ENCODE measurements at places on chromosomes 6 and 20.

- DNase-seq, result no peak
These were observed 245.8 kb downstream of the TTLL2 start for GRCh38 chr6:167570460-167571400.

GRCh38 chr6:684831-685636, 7.9 kb downstream of the EXOC2 start:
- DNase-seq, result no peak

GRCh38 chr20:21147593-21147992, 21.7 kb downstream of the KIZ start:
- no peak for DNase-seq

- DNase-seq, result peak; percentile 74
These were observed 496 bp upstream of the BEND3 start for GRCh38 chr6:107115695-107116327.

DNA sequence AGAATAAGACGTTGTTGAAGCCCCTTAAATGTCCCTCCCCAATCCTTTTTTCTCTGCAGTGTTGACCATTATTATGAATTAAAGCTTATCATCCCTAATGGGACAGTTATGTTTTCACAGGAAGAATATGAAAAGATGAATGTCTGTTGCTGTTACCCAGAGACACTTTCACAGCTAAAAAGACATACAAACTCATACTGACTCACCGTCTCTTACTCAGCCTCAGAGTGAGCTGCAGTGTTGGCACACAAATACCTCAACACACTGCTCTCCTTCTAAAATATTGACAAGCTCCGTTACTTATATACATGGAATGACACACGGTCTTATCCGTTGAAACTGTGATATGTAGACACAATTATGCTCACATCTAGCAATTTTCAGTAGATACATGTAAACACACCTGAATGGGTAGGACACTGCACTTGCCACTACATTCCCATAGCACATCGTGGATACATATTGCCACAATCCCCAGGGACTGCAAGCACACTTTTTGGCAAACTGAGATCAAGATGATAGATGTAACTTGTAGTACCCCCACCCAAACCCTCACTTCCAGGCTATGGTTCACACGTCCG, 9.6 kb upstream of the SAPCD1 start:
- no peak for DNase-seq

- DNase-seq, result no peak
These were observed 123.0 kb downstream of the DTNBP1 start for GRCh38 chr6:15539722-15540270.

GRCh38 chr6:15200087-15200486, 45.8 kb upstream of the JARID2 start:
- peak; percentile 19 for DNase-seq

DNA sequence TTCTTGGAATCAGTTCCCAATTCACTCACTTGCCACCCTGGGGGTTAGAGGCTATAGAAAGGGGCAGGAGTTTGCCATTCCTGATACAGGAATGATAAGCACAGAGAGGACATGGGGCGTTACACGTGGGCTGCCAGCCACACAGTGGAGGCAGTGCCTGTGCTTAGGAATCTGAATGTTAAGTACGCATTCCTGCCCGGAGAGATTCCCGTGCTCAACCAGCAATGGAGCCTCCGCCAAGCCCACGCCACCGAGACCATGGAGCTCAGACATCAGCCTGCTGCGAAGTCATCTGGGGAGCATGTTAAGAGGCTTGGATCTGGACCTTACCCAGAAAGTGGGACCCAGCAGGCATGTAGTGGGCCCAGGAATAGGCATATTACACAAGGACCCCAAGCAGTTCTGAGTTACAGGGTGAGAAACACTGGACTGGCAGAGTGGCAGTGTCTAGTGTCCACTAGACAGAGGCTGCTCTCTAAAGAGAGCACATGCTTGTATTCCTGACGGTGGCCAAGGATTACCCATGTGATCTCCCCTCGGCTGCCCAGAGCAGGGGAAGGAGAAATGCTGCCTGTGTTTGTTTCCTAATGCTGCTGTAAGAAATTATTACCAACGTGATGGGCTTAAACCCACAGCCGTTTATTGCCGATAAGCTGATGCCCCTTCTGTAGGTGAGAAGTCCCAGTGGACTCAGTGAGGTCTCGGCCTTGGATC, 138.2 kb downstream of the BMP7 start:
- DNase-seq, result no peak

- no peak for DNase-seq
These were observed 53.4 kb upstream of the TPD52L1 start for GRCh38 chr6:125100074-125100652.

DNA sequence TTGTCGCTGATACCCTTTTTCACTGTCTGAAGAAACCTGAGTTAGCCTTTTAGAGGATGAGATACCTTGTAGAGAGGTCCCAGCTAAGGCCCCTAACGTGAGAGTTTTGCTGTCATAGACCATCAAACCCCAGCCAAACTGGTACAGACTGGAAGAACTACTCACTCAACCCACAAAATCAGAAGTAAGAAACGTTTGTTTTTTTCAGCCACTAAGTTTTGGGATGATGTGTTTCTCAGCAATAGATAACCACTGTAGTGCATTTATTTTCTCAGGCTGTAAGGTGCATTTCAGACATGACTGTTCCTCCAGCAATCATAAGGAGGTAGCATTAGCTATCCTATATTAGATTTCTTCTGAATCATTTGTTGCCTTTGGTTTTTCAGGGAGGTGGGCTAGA, 407.3 kb upstream of the FLRT3 start:
- DNase-seq, result no peak

DNA sequence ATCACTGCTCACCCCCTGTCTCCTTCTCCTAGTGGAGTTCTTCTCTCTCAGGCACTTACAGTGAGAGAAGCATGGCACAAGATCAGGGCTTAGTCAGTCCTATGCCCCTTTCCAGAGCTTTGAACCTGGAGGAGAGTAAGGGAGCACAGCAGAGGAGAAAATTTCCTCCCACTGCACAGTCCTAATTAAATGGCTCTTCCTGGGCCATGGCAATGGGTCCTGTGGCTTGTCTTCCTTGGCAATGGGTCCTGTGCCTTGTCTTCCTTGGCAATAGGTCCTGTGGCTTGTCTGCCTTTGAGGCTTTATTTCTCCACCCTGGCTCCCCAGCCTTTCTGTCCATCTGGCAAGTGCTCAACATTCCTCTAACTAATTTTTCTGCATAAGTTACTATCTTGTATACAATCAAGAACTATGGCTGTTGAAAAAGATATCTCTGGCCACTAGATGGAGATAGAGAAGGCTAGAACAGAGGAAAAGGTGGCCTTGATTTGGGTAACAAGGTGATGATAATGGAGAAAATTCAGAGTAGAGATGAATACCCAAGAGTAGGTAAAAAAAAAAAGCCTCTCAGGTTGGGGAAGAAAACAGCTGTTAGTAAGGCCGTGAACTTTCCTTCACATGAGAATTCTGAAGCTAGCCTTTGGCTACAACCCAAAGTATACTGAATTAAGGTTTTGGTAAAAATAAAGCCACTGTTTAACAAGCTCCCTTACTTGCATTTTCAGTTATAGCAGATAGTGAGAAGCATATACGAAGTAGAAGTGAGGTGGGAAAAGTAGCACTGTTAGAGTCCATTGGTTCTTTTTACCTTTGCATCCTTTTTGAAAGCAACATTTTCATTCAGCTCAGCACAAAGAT, 504.9 kb downstream of the DOK5 start:
- no peak for DNase-seq

DNA sequence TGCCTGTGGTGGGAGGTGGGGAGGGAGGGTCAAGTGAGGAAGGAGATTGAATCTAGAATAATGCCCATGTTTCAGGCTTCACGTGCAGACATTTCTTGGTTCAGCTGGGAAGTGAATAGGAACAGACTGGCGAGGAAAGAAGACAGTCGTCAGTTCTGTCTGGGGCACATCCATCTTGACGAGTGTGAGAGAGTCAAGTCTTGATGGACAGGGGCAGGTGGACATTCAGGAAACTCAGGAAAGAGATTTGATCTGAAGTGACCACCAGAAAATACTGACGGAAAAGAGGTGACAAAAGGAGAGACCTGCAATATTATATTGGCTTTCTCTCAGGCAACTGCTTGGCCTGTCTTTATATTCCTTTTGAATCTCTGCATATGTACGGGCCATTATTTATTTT, 68.6 kb downstream of the ESR1 start:
- DNase-seq, result no peak

- DNase-seq, result no peak
These were observed 56.7 kb downstream of the APCDD1L start for GRCh38 chr20:58458342-58459057.

GRCh38 chr6:169064194-169064593, 189.5 kb downstream of the THBS2 start:
- DNase-seq, result no peak

DNA sequence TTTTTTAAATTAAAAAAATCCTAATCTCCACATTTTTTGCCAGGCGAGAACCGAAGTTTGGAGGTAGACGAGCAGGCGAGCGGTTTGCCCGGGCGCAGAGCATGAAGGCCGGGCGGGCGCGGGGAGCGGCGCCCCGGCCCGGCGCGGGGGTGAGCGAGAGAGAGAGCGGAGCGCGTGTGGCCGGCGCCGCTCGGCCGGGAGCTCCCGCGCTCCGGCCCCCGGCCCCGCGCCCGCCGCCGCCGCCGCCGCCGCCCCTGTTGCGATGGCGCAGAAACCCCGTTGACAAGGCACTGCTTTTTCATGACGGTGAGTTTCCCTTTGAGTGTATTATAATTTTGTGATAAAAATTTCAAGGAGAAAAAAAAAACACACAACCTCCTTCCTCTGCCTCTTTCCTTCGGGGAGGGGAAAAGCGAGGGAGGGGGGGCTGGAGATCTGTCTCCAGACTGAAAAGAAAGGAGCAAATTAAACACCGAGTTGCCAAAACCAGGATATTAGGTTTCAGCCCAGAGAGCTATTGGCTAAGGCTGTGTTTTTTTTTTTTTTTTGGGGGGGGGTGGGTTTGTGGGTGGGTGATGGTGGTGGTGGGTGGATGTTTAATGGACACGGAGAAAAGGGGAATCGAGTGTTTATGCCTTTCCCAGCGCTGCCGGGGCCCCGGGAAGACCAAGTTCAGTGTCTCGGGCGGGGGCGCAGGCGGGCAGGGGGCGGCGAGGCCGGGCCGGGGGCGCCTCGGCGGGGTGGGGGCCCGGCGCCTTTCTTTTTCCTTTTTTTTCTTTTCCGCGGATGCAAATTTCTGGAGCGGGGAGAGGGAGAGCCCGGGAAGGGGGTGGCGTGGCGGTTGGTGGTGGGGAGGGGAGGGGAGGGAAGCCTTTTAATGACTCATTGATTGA, at the start of gene BICRAL:
BICRAL (plus strand) TSS at position 257 of the 893 bp plus-strand sequence. CDS start 39,971 bp downstream, outside the sequence.
- peak; percentile 63 for DNase-seq

DNA sequence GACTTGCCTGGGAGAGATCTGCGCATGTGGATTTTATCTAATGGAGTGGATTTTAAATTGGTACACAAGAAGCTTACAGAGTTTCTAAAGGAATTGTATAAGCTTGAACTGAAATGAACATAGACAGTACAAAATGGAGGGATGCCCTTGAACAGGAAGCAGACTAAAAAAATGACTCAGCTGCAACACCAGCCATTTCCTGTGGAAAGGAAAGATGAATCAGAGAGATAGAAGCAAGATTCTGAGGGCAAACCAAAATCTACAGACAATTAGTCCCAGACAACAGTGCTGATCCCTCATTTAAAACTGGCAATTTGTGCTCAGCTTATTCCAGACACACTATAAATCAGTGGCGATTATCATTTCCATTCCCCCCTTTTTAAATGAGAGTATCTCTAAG, 114.6 kb upstream of the TCF21 start:
- no peak for DNase-seq

DNA sequence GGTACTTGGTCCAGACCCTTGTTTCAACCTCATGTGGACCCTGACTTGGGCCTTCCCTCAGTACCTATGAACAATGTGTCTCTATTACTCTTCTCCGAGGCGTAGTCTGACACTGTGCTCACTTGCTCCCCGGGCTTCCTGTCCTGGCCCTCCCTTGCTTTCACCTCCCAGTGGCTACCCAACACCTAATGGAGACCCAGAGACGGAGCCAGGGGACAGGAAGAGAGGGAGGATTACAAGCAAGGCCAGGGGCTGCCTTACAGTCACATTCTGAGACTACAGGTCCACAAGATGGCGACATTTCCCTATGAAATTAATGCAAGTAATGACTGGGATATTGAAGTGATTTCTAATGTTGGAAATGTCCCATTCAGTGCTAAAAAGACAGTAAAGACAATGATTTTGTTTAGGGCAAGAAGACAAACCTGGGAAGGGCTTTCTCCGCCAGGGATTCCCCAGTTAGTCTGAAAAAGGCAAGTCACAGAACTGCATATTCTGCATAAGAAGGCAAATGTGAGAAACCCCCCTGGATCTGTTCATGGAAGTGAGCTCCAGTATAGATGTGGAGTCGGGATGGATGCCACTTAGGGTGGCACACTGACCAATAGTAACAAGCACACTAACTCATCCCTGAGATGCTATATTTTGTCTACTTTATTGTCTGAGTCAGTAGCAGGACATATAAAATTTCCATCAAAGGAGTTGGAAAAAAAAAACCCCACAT, 44.0 kb upstream of the ZBTB24 start:
- DNase-seq, result peak; percentile 39

GRCh38 chr6:105595829-105596228, 192.9 kb upstream of the PREP start:
- DNase-seq, result no peak

DNA sequence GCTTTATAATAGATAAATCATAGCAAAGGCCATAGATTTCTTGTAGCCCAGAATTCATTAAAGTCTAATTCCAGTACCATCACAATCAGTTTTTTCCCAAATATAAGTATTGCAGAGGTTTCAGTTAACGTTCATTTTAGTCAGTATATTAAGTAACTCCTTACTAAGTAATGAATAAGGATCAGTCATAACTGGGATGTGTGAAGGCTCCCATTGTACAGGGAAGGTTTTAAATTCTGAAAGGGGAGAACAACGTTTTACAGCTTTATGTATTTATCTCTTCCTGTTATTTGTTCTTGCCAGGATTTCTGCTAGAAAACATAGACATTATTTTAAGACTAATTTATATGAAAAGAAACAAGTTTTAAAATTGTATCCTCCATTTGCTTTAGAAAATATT, 215.5 kb upstream of the LAMP5 start:
- no peak for DNase-seq

GRCh38 chr6:95686272-95686671, 108.9 kb downstream of the MANEA start:
- DNase-seq, result no peak

- no peak for DNase-seq
These were observed 520.8 kb downstream of the EPM2A start for GRCh38 chr6:145214570-145214969.

DNA sequence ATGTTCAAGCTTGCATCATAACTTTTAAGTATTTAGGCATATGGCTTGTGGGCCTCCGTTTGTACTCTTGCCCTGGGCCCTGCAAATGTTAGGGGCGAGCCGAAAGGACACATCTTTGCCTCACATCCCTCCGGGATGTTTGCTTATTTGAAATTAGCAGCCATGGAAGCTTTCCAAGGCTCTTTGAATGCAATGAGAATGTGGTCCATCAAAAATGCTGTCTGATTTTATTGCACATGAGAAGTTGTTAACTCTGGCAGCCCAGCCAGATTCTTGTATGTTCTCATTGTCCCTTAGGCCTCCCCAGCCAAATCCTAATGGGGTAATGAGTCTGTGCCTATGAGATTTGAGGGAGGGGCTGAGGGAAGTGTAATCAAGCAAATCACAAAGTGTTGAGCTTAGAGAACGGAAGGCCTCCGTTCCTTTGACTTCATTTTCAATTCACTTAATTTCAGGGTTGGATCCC, 261.2 kb upstream of the MARCKS start:
- DNase-seq, result no peak

All from DMS 273 treated with DMSO at 0.1 percent for 48 hours (cell line).